Lung (tissue), 17 donors: ENCODE measurements at places on chromosomes 2 and 18. TPM values are rescaled to one million over a fixed set of nuclear protein-coding genes. Genes with fewer than 3 reads are reported as not detected.

SLC66A3 gene
- 27.4 TPM for total RNA-seq

METTL5 gene
- 29.2 TPM for total RNA-seq

MATN3 gene
- total RNA-seq = 3.6 TPM

RAMP1 gene
- 10.5 TPM for total RNA-seq

PPP1CB gene
- total RNA-seq = 309 TPM

TMEM131 gene
- total RNA-seq = 32.7 TPM

SLC30A3 gene
- total RNA-seq = 0.31 TPM

COLEC11 gene
- 0.71 TPM for total RNA-seq

SLC16A14 gene
- 5.2 TPM for total RNA-seq

NEU4 gene
- total RNA-seq = 0.43 TPM

SATB2 gene
- 3.7 TPM for total RNA-seq

NTSR2 gene
- not detected for total RNA-seq

CPLX4 gene
- not detected for total RNA-seq

RANBP2 gene
- total RNA-seq = 58.8 TPM

RGPD4 gene
- not detected for total RNA-seq

CXCR1 gene
- total RNA-seq = 6.4 TPM

LRRC30 gene
- not detected for total RNA-seq

GREB1 gene
- 3.3 TPM for total RNA-seq

RNF144A gene
- total RNA-seq = 25.3 TPM

NGEF gene
- 2.4 TPM for total RNA-seq

METAP1D gene
- total RNA-seq = 3.1 TPM

INHBB gene
- total RNA-seq = 0.97 TPM

MRPS5 gene
- 45.8 TPM for total RNA-seq

PSD4 gene
- total RNA-seq = 29.6 TPM

SAG gene
- 0.46 TPM for total RNA-seq

RFTN2 gene
- total RNA-seq = 22.6 TPM

CHRNG gene
- not detected for total RNA-seq

ARID5A gene
- 33.5 TPM for total RNA-seq

SERPINB4 gene
- 0.34 TPM for total RNA-seq
